Large intestine (tissue), 12 donors: ENCODE measurements at places on chromosomes 4 and X.

- peak; percentile 68 for DNase-seq
Measured at GRCh38 chrX:153448556-153449367, 2.9 kb upstream of the TREX2 start.

GRCh38 chr4:24557026-24558025, 27.0 kb downstream of the DHX15 start:
- peak; percentile 50 for DNase-seq

- no peak for DNase-seq
Measured at GRCh38 chr4:22417408-22417807, 98.5 kb downstream of the ADGRA3 start.

GRCh38 chr4:121773883-121774282, 8.9 kb upstream of the SMIM43 start:
- DNase-seq: no peak

DNA sequence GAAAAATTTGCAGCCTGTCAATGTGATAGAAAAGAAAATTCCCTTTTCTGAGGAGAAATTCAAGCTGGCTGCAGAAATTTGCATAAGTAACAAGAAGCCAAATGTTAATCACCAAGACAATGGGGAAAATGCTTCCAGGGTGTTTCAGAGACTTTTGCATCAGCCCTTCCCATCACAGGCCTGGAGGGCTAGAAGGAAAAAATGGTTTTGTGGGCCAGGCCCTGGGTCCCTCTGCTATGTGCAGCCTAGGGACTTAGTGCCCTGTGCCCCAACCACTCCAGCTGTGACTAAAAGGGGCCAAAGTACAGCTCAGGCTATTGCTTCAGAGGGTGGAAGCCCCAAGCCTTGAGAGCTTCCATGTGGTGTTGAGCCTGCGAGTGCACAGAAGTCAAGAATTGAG, 23.9 kb downstream of the ZNF275 start:
- DNase-seq: no peak

GRCh38 chr4:112633477-112634235, 3.1 kb downstream of the ZGRF1 start:
- DNase-seq: no peak

GRCh38 chr4:184450743-184451535, 23.4 kb downstream of the IRF2 start:
- DNase-seq: no peak

DNA sequence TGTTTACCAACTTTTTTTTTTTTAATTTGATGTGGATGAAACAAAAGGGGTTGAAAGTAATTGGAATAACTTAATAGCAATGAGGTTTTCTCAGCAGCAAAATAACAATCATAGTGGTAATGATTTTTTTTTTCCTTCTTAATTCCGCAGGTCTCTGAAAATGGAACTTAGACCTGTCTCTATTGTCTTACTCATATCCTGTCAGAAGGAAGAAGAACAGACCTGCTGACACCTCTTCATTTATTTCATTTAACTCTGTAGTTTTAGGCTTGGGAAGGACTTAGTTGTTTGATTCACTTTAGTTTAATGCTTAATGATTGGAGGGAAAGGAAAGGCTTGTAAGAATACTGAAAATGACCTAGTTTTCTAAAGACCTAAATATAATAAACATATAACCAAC, 9.0 kb downstream of the PCDH18 start:
- DNase-seq: no peak
